ENCODE measurements at places on chromosomes 5 and 9. TPM values are rescaled to one million over a fixed set of nuclear protein-coding genes. Genes with fewer than 3 reads are reported as not detected.

DNA sequence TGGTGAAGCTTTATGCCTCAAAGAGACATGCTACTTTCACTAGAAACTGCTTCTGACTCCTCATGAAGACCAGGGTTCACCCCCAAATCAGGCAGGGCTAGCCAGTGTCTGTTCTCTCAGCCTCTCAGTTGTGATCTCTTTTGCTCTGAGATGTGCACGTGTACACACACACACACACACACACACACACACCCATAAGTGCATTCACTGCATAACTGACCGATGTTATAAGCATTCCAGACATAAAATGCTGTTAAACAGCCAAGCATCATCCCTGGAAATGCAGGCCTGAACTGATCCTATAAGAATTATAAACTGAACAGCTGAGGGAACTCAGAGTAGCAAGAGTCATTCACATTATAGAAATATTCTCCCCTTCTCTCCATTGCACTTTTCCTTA, 85.0 kb downstream of the FSTL4 start:
- H3K4me3 ChIP-seq = no peak overlapping the region
- no peak for DNase-seq
- H3K27me3 ChIP-seq = no peaks in the 10 kb centered on the region
- H3K4me1 ChIP-seq = no peaks in the 10 kb centered on the region
- no peaks in the 10 kb centered on the region for H3K36me3 ChIP-seq

- no peaks in the 10 kb centered on the region for H3K27me3 ChIP-seq
- H3K4me3 ChIP-seq = no peak overlapping the region
- peaks cover 1% of the 10 kb centered on the region for H3K4me1 ChIP-seq
- H3K36me3 ChIP-seq = no peaks in the 10 kb centered on the region
- no peak overlapping the region for H3K27ac ChIP-seq
Observed at GRCh38 chr5:58771796-58772195, 188.9 kb downstream of the RAB3C start.

Gene N4BP3
- 0.40 TPM for total RNA-seq

Gene KIAA1958
- total RNA-seq = 14.8 TPM

Gene RAB24
- total RNA-seq = 36.0 TPM

Measured in ovary (tissue), 10 donors.